ENCODE measurements at places on chromosomes 2 and 18. TPM values are rescaled to one million over a fixed set of nuclear protein-coding genes. Genes with fewer than 3 reads are reported as not detected.

The DLX2 gene
- polyA plus RNA-seq: 0.29 TPM

The DUSP19 gene
- 4.5 TPM for polyA plus RNA-seq

The CLEC4F gene
- 2.6 TPM for polyA plus RNA-seq

The GCG gene
- not detected for polyA plus RNA-seq

The FNDC4 gene
- 35.9 TPM for polyA plus RNA-seq

The POTEJ gene
- polyA plus RNA-seq: 6.0 TPM

The SERPINB3 gene
- 2.4 TPM for polyA plus RNA-seq

The SLC16A14 gene
- polyA plus RNA-seq: 2.0 TPM

The PTPN2 gene
- 24.5 TPM for polyA plus RNA-seq

The FOXI3 gene
- polyA plus RNA-seq: 0.84 TPM

The FOXD4L1 gene
- not detected for polyA plus RNA-seq

The OSGEPL1 gene
- polyA plus RNA-seq: 11.0 TPM

The L3MBTL4 gene
- 26.6 TPM for polyA plus RNA-seq

The PCARE gene
- polyA plus RNA-seq: 0.76 TPM

The WDSUB1 gene
- 9.5 TPM for polyA plus RNA-seq

The OSBPL6 gene
- 1.7 TPM for polyA plus RNA-seq

The CCDC74B gene
- 140 TPM for polyA plus RNA-seq

The NOL4 gene
- polyA plus RNA-seq: 58.8 TPM

The CFC1 gene
- not detected for polyA plus RNA-seq

The TNFRSF11A gene
- polyA plus RNA-seq: 3.3 TPM

The HOXD3 gene
- 2.7 TPM for polyA plus RNA-seq

The SDC1 gene
- polyA plus RNA-seq: 11.9 TPM

The GAD1 gene
- polyA plus RNA-seq: 8.5 TPM

The CDKL4 gene
- polyA plus RNA-seq: 3.9 TPM

The PER2 gene
- 29.8 TPM for polyA plus RNA-seq

The SLC14A1 gene
- 0.73 TPM for polyA plus RNA-seq

The SPDYA gene
- 93.7 TPM for polyA plus RNA-seq

The GALNT14 gene
- polyA plus RNA-seq: 6.9 TPM

The CABLES1 gene
- 6.2 TPM for polyA plus RNA-seq

The VIT gene
- polyA plus RNA-seq: 7.2 TPM

The PID1 gene
- polyA plus RNA-seq: 14.8 TPM

The MYCN gene
- 8.1 TPM for polyA plus RNA-seq

The AUP1 gene
- 107 TPM for polyA plus RNA-seq

The POTEC gene
- polyA plus RNA-seq: 10.8 TPM

The TEKT4 gene
- 25.3 TPM for polyA plus RNA-seq

The CCDC85A gene
- polyA plus RNA-seq: 0.61 TPM
